Activated B cell treated with CpG ODN at 0.5 μM for 24 hours (primary cell): ENCODE measurements at places on chromosomes 1 and 21.

DNA sequence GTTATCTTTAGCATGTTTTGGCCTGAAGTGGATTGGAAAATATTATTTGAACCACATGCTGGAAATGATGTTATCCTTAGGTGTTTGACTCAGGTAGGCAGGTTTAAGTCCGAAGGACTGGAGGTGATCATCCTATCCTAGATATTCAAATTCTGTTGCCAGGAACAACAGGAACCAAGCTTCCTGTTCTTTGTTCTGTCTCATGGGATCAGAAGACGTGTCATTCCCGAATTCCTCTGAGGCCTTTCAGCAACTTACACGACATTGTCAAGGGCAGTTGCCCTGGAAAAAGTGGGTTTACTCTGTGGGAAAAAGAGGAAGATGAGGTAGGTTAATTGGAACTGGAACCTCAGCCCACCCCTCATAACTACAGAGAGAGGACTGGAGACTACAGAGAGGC is 36.6 kb downstream of the SLAMF6 start:
- no peak for DNase-seq

GRCh38 chr1:2098839-2099785 is 48.9 kb downstream of the PRKCZ start:
- no peak for DNase-seq

DNA sequence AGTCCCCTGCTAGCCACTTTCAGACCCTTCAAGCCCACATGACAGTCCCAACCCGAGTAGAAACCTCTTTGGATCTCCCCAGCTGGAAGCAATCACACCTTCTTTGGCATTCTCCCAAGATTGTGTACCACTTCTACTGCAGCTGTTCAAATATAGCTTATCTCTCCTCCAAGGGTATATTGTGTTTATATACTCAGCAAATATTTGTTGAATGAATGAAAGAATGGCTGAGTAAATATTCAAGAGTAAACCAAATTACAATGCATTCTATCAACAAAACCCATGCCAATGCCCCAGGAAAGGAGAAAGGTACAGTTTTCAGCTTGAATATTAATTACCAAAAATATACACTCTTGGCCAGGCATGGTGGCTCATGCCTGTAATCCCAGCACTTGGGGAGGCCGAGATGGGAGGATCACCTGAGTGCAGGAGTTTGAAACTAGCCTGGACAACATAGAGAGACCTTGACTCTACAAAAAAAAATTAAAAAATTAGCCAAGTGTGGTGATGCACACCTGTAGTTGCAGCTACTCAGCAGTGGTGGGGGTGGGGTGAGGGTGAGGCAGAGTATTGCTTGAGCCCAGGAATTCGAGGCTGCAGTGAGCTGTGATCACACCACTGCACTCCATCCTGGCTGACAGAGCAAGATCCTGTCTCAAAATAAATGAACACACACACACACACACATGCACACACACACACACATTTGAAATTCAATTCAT is 68.5 kb downstream of the NIBAN1 start:
- DNase-seq = no peak

DNA sequence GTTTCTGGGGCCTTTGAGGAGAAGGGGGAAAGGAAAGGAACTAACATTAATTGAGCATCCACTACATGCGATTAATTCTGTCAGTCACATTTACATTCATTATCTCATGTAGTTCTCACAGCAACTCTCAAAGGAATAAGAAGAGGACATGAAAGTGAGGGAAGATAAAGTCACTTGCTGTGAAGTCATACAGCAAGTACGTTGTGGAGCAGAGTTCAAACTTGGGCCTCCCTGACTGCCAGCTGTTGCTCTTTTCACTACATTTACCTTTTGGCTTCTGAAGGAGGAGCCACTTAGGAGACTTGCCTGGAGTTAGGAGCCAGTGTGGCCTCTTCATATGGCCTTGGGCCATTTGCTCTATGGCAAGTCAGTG is 6.2 kb downstream of the ZNF691 start:
- DNase-seq = no peak

DNA sequence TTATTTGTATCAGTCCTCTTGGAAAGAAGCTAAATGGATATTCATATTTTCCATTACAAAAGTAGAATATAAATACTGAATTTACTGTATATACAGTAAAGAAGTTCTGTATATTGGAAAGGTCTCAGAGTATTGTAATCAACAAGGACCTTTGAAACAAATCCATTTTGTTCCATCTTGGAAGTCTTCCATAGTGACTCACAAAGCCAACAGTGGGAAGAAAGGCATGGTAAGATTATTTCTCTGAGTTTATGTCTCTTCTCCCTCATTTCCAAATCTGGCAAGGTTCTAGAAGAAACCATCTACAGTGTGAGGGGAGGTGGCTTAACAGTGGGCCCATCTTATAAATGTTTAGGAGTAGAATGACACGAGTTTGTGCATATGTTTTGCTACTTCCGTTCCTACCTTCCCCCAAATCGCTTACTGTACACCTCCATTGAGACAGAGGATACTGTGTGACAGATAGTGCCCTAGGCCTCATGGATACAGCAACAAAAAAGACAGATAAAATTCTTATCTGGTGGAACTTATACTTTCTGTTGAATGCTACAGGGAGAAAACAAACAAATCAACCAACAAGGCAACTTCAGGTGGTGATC is 22.1 kb upstream of the SSX2IP start:
- DNase-seq = no peak

DNA sequence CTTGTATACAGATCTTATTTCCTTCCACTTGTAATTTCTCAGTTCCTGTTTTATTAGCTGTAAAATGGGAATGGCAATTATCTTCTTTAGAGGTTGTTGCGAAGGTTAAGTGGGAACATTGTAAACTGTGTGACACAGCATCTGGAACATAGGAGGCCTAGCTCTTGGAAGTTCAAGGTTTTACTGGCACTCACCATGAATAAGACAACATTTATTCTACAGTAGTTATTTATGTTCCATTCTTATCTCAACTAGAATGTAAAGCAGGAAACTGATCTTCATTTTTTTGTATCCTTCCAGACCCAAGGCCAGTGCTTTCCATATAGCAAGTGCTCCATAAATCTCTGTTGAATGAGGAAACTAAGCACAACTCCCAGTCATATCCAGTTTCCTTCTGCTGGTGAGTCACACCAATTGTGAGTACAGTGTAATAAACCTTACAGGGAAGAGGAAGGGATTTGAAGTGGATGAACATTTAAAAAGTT is 1.4 kb downstream of the BCL10 start:
- DNase-seq = no peak

DNA sequence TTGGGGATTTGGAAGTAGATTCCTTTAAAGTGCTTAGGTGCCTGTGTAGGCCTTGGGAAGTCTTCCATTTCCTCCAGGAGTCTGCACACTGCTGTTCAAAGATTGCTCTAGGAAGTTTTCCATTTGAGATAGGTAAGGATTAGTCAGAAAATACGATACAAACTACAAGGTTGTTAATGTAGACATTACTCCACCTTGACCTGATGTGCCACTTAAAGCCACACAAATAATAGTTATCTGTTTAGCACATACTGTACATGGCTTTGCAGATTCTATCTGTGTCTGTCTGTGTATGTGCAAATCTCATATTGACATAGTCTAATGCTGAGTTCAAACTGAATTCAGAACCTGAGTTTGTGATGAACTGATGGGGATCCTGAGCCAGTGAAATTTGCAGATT is 118.4 kb downstream of the RHOU start:
- no peak for DNase-seq

GRCh38 chr1:241271427-241271826 is 85.6 kb downstream of the RGS7 start:
- no peak for DNase-seq

DNA sequence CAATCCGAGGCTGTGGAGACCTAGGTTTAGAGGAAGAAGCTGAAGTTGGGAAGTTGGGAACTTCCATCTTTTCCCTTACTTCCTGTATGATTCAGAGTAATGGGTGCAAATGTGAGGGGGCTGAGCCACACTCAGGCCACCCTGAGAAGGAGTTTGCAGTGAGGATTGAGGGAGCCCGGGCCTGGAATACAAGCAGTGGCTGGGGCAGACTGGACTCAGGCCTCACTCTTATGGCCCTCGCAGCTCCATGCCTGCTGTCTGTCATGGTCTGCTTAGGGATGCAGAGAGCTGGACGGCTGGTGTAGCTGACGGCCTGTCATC is 73.7 kb upstream of the RAB4A start:
- DNase-seq = no peak

DNA sequence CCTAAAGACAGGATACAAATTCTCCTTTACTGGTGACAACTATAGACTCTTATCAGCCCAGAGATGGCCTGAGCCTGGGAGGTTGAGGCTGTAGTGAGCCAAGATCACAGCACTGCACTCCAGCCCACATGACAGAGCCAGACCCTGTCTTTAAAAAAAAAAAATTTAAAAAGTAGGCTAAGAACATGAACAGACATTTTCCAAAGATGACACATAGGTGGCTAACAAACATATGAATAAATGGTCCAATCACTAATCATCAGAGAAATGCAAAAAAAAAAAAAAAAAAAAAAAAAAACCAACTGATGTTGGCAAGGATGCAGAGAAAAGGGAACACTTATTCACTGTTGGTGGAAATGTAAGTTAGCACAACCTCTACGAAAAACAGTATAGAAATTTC is 65.0 kb downstream of the TOR3A start:
- DNase-seq = no peak

DNA sequence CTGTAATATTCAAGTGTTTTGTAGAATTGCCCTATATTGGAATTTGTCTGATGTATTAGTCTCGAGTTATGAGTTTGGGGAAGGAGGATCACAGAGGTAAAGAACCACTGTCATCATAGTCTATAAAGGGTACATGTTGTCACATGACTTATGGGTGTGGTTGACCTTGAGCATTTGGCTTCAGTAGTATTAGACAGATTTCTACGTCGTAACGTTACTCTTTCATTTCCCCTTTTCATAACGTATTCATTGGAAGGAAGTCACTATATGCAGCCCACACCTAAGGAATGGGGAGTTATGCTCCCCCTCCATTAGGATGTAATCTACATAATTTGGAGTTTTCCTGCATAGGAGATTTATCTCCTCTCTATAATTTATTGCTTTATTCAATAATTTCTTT is 110.1 kb upstream of the VAV3 start:
- no peak for DNase-seq

DNA sequence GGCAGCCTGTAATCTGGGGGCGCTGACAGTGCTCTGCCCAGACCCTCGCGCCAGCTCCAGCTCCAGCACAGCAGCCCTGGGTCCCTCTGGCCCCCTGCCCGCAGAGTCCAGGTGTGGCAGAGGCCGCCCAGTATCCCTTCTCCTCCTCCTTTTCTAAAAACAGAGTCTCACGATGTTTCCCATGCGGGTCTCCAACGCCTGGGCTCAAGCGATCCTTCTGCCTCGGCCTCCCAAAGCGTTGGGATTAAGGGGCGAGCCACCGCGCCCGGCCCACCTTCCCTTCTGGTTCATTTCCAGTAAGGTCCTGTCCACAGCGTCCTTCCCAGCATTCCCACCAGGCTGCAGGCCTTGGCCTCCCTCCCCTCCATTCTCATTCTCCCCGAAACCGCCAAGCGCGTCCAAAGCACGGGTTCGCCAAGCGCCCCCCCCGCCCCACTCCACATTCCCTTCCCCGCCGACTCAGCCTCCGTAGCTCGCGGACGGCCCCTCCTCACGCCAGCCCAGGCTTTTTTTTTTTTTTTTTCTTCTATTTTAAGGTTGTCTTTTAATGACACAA is 2.0 kb upstream of the PCBP3 start:
- DNase-seq = no peak

DNA sequence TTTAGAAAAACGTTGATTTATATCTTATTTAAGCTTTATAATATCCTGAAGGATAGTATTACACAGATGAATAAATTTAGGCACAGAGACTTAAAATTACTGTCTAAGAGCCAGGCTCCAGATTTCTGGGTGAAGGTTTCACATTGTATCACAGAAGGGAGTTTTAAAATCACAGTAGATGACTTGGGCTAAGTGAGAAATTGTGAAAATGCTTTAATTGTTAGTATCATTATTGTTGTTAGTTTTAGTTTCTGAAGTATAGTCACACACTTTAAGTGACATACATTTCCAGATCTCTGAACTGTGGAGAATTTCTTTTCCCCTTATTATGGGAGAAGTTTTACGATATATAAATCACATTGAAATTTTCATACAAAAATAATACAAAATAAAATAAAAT is 83.5 kb downstream of the NDUFS5 start:
- DNase-seq = no peak

DNA sequence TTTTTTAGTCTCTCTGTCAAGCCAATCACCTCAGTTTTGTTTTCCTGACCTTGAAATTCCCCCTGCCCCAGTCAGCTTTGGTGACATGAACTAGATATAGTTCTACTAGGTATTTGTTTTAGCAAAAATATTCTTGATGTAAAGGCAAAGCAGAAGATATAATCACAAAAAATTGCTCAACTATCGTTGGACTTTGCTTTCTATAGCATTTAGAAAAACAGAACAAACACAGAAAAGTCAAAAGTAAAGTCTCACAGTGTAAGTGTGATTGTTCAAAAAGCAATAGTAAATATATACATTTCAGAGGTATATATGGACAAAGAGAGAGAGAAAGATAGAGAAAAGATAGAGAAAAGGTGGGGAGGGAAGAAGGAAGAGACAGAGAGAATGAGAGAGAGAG is 305.9 kb downstream of the ADGRL2 start:
- no peak for DNase-seq

DNA sequence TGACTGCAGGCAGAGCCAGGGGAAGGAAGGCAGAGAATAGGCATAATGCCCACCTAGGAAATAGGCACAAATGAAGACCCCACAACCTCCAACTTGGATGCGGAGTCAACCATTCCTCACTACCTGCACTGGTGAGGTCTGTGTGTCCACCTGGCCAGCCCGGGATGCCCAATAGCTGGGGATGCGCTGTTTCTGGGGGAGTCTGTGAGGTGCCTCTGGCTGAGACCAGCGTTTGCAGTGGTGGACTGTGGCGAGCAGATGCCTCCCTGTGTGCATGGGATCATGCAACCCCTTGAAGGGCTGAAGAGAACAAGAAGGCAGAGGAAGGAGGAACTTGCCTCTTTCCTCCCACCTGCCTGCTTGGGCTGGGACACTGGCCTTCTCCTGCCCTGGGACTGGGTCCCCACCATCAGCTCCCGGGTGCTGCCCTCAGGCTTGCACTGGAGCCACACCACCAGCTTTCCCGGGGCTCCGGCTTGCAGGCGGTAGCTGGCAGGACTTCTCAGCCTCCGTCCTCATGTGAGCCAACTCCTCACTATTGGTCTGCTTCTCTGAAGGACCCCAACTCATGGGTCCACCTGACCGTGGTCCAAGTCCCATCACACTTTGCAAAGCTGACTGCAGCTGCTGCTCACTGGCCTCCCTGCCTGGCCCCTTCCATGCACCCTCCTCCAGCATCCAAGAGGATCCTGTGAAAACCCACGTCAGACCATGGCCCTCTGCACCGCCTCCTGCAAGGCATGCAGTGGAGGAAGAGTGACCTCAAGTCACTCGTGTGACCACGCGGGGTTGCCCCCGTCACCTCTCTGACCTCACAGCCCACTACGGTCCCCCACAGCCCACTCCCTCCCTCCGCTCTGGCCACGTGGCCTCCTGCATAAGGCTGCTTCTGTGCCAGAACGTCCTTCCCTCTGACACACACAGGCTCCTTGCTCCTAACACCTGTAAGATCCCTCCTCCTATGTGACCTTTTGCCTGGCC is 2.7 kb upstream of the PDE9A start:
- DNase-seq = no peak
